ENCODE measurements at places on chromosomes 13 and 19.

GRCh38 chr13:101398191-101398590 lies 18.1 kb downstream of the NALCN start:
- DNase-seq = no peak

DNA sequence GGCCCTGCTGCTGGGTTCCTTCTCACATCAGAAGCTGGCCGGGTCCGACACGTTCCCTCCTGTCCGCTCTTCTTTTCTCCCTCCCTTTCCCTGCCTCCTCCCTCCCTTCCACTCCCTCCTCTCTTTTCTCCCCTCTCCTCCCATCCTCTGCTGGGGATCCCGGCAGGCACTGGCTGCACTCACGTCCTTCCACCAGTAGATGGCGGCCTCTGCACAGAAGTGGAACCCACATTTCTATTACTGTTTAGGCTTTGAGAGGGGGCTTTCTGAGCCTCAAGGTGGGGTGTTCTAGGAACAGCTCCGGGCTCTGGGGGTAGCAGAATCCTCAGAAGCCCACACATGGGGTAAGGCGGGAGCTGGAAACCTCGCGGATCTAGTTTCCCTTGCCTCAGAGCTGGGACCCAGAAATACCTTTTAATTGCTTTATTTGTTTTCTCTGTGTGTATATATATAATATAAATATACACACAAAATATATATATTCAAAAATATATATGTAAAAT lies 294.2 kb downstream of the ZNF536 start:
- no peak for DNase-seq

DNA sequence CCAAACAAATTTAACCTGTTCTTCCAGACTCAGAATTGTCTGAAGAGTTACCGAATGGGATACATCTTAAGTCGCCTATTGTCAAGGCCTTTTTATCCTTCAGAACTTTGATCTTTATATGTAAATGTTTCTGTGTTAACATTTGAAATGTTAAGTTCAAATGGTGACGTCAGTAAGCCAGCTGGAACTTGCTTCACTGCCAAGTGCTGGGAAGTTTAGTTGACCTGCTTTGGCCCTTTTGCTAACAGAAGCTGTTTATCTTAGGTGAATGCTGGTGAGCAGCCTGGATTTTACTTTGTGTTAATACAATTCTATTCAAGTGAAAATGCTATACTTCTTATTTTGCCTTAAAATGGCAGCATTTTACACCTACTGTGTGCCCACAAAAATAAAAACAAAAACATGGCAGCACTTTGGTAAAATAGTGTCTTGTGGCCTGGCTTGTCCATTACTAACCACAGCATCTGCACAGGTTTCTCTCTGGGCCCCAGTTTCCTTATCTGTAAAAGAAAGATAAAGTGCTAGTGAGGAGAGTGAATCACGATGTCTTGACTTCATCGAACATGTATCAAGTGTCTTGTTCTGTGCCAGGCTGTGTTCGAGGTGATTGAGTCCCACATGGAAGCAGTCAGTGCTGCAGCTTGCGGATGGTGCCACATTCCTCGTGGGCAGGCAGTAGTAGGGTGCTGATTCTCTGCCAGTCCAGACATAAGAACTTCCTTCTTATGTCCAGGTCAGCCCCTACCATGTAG lies 2.2 kb downstream of the NAXD start:
- DNase-seq = peak; percentile 62

- DNase-seq = no peak
Measured at GRCh38 chr19:13146763-13147563, 3.2 kb downstream of the STX10 start.

GRCh38 chr13:36157480-36157879 lies 26.3 kb upstream of the DCLK1 start:
- no peak for DNase-seq

DNA sequence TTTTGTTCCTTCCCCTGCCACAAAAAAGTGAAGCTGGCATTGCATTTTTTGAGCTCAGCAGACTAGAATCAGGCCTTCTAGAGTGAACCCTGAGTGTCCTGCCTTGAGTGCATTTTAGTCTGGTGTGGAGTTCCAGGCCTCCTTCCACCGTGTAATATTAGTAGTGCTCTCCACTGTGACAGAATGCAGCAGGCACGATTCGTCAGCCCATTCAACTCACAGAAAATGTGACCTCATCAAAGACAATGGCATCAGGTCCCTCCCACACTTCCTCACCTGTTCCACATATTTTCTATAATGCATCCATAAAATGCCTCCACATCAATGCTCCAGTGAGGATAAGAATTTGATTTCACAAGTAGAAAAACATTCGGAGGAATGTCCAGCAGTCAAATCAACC lies 227.6 kb downstream of the FGF9 start:
- DNase-seq = no peak

GRCh38 chr13:42722883-42723539 lies 58.4 kb upstream of the FAM216B start:
- DNase-seq = no peak

DNA sequence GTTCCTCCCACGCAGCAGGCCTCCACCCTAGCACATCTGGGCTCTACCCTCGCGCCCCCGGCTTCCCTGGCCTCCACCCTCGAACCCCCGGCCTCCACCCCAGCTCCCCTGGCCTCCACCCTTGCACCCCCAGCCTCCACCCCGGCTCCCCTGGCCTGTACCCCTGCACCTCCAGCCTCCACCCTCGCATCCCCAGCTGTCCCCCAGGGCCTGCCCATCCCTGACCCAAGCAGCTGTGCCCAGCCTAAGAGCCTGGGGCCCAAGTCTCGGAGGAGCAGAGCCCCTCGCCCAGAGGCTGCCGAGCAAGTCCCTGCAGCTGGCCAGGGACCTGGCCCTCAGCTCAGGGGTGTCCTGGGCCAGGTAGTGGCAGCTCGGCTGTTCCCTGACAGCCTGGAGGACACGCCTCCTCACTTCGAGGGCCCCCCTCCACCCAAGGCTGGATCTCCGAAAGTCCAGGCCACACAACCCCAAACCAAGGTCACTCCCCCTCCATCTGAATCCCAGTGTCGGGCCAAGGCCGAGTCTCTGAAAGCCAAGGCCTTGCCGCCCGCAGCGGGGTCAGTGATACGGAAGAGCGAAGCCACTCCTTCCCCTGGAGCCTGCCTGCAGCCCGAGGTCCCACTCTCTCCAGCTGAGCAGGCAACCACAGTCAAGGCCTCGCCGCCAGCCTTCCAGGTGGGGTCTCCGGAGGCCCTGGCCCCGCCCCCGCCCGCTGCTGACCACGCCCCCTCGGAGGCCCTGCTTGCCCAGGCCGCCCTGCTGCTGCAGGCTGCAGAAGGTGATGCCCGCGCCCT lies 7.9 kb upstream of the ARHGAP33 start:
- DNase-seq = no peak

GRCh38 chr19:40363069-40363468 lies 14.6 kb downstream of the PLD3 start:
- no peak for DNase-seq

- no peak for DNase-seq
Measured at GRCh38 chr19:45568732-45569131, 15.9 kb downstream of the OPA3 start.

GRCh38 chr13:109940637-109941036 lies 154.3 kb upstream of the IRS2 start:
- DNase-seq = no peak

GRCh38 chr13:66700117-66700601 lies 530.0 kb downstream of the PCDH9 start:
- no peak for DNase-seq

DNA sequence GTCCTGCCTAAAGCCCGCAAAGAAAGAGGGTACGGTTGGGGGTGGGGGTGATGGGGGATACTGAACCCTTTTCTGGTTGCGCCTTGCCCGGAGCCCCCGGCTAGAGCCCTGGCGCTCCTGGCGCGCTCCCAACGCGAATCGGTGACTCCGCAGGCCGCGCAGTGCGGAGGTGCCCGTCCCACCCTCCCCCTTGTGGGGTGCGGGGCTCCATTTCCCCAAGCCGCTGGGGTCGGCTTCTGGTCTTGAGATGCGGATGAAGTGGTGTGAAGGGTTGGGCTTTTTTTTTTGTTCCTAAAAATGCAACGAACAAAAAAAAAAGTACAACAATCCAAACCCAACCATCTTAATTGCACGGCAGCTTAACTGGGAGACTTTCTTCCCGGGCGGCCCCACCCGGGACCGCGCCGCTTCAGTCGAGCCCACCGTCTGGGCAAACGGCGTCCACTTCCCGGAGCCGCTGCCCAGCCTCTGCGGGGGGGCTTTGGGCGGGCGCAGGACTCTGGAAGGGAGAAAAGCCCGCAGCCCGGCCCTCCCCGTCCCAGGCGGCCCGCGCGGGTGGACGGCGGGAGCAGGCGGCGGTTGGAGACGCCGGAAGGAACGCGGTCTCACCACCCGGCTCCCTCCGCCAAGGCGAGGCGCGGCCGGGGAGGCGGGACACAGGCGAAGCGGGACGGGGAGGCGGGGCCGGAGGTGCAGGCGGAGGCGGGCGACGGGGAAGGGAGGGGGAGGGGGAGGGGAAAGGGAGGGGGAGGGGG lies 504 bp upstream of the TRIM13 start:
- DNase-seq = peak; percentile 57

GRCh38 chr19:58409010-58409790 lies 751 bp downstream of the ZNF584 start:
- no peak for DNase-seq

DNA sequence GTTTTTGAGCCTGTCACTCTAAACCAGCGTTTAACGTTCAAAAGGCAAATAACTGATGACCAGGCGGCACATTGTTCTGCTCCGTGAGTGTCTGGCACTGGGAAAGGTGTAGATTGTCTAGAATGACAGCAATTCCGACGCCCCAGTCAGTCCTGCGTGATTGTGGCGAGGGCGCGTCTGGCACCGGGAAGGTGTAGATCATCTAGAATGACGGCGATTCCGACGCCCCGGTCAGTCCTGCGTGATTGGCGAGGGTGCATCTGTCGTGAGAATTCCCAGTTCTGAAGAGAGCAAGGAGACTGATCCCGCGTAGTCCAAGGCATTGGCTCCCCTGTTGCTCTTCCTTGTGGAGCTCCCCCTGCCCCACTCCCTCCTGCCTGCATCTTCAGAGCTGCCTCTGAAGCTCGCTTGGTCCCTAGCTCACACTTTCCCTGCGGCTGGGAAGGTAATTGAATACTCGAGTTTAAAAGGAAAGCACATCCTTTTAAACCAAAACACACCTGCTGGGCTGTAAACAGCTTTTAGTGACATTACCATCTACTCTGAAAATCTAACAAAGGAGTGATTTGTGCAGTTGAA lies 26.1 kb upstream of the NDUFS7 start:
- DNase-seq = no peak

DNA sequence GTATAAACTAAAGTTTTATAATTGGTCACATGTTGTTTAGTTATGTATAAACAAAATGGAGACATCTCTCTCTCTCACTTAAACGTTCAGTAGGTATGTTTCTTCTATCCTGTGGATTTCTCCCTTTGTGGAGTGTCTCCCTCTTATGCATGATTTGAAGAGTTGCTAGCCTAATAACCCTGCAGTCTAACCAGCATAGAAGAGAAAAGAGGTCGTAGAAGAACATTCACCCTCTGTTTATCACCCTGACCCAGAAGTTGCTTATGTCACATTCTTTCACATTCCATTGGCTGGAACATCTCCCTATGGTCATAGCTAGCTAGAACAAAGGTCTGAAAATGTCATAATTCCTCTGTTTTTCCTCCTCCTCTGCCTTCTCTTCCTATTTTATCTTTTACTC lies 176.8 kb upstream of the PCDH20 start:
- no peak for DNase-seq

DNA sequence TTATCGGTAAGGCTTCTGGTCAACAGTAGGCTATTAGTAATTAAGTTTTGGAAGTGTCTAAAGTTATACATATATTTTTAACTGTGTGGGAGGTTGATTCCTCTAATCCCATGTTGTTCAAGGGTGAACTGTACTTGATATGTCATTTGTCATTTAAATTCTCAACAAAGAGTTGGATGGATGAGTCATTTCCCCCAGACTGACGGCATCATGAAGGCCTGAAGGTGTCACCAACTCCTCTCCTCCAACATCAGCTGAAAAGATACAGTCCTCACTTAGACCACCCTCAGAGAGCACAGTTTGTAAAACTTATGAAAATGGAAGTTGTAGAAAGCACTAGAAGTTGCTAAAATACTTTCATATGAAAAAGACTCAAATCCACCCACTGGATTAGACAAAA lies 48.8 kb downstream of the DCLK1 start:
- DNase-seq = no peak

DNA sequence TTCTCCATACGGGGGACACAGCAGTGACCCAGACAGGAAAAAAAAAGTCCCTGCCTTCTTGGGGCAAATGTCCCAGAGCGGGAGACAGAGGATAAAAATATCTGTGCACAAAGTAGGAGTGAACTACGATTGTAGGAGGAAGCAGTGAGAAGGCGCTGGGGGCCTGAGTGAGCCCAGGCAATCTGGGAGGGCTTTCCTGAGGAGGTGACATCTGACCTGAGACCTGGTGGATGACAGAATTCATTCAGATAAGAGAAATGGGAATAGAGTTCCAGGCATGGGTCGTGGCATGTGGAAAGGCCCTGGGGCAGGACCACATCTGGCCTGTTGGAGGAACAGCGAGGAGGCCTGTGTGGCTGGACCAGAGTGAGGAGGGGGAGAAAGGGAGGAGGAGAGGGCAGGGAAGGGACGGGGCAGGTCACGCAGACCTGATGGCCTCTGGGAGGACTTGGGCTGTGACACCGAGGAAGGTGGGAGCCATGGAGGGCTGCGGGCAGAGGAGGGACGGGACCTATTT lies 50.2 kb upstream of the NFIC start:
- DNase-seq = no peak

- DNase-seq = no peak
Measured at GRCh38 chr19:9528757-9529336, 9.6 kb downstream of the ZNF426 start.

DNA sequence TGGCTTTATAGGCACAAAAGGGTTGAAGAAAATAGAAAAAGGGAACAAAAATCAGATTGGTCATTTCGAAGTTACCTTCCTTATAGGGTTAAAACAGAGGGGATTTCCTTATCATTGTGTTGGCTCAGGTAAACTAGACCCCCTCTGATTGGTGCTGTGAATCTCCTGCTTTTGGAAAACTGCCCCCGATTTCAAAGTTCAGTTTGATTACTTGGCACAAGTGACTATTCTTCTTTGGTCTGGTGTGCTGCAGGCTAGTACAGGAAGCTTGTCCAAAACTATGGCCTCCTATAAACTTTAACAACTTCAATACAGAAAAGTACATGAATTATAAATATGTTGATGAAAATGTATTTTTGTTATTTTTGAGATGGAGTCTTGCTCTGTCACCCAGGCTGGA lies 13.9 kb upstream of the TPTE2 start:
- DNase-seq = no peak

GRCh38 chr13:50990818-50991506 lies 81.4 kb downstream of the RNASEH2B start:
- DNase-seq = no peak

- no peak for DNase-seq
Measured at GRCh38 chr13:80555796-80556678, 215.1 kb upstream of the SPRY2 start.
